A549 treated with ZK216348 at 1 μM for 4 hours (cell line): ENCODE measurements at places on chromosomes 1 and 21. TPM values are rescaled to one million over a fixed set of nuclear protein-coding genes. Genes with fewer than 3 reads are reported as not detected.

TSTD1 gene
- 0.49 to 0.78 TPM (median 0.67 TPM) in 4 of 5 replicates, not detected in the other for total RNA-seq

F3 gene
- total RNA-seq: 3.1 to 4.0 TPM (median 3.4 TPM) in 5 replicates

SAMD13 gene
- total RNA-seq: 0.19 to 1.1 TPM (median 0.53 TPM) in 5 replicates

SELP gene
- total RNA-seq: not detected in 5 replicates

ARHGEF16 gene
- total RNA-seq: 2.8 to 6.0 TPM (median 4.5 TPM) in 5 replicates

UMODL1 gene
- total RNA-seq: not detected in 5 replicates

TMEM61 gene
- 0.23 to 0.71 TPM (median 0.48 TPM) in 5 replicates for total RNA-seq

TRIM45 gene
- 0.66 to 1.8 TPM (median 1.6 TPM) in 5 replicates for total RNA-seq

ITGB2 gene
- total RNA-seq: 0.57 to 1.4 TPM (median 0.94 TPM) in 5 replicates

NBPF4 gene
- total RNA-seq: 0.08 to 0.14 TPM (median 0.13 TPM) in 4 of 5 replicates, not detected in the other

HEYL gene
- total RNA-seq: 2.8 to 3.9 TPM (median 3.5 TPM) in 5 replicates

ZNF695 gene
- 2.1 to 3.4 TPM (median 2.7 TPM) in 5 replicates for total RNA-seq

ZSCAN20 gene
- 1.6 to 2.4 TPM (median 1.9 TPM) in 5 replicates for total RNA-seq

PERM1 gene
- total RNA-seq: 0.06 to 0.36 TPM (median 0.11 TPM) in 4 of 5 replicates, not detected in the other

CD1C gene
- total RNA-seq: not detected in 5 replicates
